ENCODE measurements at places on chromosomes 13 and 19.
A peak's percentile ranks its signal among the peaks of the same experiment; 100 is the strongest.

DNA sequence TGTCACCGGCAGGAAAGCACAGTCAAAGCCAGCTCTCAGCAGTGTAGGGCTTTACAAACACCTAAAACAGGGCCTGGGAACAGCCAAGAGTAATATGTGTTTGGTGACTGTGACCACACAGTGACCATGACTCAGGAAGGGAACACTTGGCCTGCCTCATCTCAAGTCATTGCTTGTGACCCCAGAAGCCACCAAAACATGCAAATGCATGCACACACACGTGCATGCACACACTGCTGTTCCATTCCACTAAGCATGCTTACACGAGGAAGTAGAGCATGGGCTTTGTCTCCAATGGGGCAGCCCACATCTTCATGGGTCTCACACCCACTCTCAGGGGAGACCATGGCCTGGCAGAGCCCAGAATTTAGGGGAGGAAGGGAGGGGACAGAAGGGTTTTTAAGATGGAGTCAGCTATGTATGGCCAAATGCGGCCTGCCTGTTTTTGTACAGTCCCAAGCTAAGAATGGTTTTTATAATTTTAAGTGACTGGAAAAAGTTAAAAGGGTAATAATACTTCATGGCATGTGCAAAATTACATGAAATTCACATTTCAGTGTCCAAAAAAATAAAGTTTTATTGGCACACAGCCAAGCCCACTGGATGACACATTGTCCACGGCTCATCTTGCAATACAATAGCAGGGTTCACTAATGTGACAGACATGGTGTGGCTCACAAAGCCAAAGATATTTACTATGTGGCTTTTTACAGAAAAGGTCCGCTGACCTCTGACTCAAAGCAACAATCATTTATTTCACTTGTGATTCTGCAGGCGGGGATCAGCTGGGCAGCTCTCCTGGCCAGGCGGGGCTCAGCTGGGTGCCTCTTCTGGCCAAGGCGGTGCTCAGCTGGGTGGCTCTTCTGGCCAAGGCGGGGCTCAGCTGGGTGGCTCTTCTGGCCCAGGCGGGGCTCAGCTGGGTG, 17.3 kb downstream of the ZFR2 start:
- no peak for DNase-seq

- no peak for DNase-seq
Observed at GRCh38 chr13:39676315-39676876, 20.9 kb downstream of the COG6 start.

DNA sequence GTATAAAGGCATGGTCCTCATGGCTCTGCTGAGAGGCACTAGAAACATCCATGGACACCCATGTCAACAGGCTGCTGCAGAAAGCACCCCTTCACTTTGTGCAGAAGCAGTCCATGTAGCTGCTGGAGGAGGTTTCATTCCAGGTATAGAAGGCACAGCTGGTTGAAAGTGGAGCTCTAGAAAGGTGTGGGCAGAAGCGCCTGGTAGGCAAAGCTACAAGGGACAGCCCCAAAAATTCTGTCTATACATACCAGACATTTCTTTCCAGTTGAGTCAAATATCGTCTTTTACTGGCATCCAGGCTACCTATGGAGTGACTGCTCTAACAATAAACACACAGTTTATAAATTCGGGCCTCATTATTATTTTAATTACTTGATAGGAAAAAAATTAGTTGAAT, 129.3 kb downstream of the ENOX1 start:
- DNase-seq: no peak

DNA sequence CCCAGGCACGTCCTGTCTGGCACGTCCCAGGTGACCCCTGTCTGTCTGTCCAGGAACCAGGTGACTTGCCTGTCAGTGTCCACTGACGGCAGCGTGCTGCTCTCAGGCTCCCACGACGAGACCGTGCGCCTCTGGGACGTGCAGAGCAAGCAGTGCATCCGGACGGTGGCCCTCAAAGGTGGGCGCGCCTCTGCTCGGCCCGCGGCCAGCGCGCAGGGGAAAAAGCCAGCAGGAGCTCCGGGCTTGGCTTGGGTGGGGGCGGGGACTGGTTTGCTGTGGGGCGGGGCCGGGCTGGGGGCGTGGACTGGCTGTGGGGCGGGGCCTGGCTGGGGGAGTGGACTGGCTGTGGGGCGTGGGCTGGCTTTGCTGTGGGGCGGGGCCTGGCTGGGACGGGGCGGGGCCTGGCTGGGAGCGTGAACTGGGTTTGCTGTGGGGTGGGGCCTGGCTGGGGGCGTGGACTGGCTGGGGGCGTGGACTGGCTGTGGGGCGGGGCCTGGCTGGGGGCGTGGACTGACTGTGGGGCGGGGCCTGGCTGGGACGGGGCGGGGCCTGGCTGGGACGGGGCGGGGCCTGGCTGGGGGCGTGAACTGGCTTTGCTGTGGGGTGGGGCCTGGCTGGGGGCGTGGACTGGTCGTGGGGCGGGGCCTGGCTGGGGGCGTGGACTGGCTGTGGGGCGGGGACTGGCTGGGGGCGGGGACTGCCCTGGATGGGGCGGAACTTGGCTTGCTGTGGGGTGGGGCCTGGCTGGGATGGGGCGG, 7.2 kb downstream of the WDR18 start:
- no peak for DNase-seq

- DNase-seq: no peak
Observed at GRCh38 chr13:97328222-97328790, 105.7 kb upstream of the RAP2A start.

DNA sequence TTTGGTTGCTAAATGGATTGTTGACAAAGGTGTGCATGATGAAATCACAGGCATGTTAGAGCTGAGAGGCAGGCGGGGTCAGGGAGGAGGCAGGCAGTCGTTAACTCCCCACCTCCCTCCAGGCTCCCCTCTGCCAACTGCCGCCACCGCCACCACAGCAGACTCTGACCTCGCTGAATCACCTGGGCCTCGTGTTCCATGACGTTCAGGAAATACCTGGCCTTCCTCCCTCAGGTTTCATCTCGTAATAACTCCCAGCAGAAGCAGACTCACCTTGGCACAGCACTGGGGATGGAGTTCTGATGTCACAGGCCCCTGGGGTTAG, 198.5 kb downstream of the KATNAL1 start:
- DNase-seq: peak; percentile 39

DNA sequence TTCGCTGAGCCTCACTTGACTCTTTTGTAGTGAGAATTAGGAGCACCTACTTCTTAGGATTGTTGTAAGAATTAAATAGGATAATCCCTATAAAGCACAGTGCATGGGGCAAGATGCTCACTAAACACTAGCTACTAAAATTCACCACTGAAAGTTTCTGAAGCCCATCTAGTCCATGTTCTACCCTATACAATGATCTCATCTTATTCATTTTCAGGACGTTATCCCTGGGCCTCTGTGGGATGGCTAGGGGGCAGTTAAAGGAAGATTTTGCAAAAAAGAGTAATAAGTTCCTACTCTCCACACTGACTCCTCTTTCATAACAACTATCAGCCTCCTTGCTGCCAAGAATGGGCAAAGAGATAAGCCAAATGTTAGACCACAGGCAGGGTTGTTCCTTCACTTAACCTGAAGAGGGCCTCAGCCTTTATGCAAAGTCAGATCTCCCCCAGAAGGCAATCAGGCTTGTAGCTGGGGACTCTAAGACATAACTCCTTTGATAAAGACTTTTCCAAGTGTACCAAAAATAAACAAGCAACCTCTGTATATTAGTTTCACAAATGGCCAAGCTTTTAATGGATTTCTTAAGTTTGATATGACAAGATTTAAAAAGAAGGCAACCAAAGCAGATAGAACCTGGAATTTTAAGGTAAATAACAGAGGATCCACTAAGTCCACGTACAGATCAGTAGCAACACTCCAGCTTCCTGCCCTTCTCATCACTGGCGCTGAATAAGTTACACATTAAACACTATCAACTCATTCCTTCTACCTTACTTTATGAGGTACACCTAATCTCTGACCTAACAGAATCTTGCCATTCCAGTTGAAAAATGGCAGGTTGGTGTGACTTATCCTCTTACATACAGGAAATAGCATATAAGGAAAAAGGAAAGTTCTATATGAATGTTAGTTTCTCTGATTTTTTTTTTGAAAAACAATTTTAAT, 44.4 kb downstream of the ELF1 start:
- DNase-seq: no peak

- no peak for DNase-seq
Observed at GRCh38 chr19:7861619-7862412, 12.4 kb downstream of the PRR36 start.

DNA sequence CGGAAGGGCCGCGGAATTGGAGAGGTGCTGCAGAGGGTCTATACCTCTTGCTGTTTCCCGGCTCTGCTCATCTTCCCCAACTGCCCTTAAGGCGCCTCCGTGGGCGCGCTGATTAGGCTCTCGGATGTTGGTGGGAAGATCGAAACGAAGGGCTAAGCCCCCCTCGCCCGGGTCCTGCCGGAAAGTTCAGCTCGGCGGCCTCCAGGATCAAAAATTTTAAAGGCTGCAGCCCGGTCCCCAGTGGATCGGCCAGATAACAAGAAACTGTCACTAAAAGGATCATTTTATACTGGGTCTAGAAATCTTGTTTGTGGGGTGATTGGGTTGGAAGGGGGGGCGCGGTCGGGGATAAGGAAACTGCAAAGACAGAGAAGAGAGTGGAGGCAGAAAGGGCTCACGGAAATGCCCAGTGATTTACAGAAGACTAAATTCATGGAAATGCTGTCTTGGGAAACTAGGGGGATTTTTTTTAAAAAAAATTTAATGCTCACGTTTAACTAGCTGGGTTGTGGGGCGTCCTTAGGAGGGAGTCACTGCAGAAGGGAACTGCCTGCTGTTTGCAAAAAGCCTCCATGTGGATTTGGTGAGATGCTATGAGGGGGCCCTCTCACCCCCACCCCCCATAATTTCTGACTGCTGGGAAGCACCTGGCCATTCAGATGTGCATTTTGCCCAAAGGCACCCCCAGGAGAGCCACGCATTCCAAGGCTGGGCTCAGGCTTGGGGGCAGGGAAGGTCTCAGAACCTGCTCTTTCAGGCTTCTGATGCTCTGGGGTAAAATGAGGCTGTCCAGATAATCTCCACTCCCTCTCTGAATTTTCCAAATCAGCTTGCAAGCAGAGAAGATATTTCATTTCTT, 7.7 kb downstream of the CDX2 start:
- DNase-seq: no peak

- DNase-seq: no peak
Observed at GRCh38 chr19:18397242-18398202, at the start of gene LRRC25. Gene LRRC25 (minus strand): TSS chr19:18397622. CDS start chr19:18396963, 659 bp downstream.

- DNase-seq: no peak
Observed at GRCh38 chr13:44397766-44398223, 24.2 kb downstream of the SERP2 start.

DNA sequence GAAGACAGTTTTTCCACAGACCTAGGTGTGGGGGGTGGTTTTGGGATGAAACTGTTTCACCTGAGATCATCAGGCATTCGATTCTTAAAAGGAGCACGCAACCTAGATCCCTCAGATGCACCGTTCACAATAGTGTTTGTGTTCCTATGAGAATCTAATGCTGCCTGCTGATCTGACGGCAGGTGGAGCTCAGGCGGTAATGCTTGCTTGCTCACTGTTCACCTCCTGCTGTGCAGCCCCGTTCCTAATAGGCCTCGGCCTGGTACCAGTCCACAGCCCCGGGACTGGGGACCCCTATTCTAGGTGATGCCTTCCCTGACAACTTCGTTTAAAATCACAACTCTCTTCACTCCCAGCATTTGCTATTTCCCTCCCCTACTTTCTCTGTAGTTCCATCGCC, 149.6 kb downstream of the IER2 start:
- no peak for DNase-seq

- no peak for DNase-seq
Observed at GRCh38 chr19:530134-531008, 1.2 kb upstream of the CDC34 start.

DNA sequence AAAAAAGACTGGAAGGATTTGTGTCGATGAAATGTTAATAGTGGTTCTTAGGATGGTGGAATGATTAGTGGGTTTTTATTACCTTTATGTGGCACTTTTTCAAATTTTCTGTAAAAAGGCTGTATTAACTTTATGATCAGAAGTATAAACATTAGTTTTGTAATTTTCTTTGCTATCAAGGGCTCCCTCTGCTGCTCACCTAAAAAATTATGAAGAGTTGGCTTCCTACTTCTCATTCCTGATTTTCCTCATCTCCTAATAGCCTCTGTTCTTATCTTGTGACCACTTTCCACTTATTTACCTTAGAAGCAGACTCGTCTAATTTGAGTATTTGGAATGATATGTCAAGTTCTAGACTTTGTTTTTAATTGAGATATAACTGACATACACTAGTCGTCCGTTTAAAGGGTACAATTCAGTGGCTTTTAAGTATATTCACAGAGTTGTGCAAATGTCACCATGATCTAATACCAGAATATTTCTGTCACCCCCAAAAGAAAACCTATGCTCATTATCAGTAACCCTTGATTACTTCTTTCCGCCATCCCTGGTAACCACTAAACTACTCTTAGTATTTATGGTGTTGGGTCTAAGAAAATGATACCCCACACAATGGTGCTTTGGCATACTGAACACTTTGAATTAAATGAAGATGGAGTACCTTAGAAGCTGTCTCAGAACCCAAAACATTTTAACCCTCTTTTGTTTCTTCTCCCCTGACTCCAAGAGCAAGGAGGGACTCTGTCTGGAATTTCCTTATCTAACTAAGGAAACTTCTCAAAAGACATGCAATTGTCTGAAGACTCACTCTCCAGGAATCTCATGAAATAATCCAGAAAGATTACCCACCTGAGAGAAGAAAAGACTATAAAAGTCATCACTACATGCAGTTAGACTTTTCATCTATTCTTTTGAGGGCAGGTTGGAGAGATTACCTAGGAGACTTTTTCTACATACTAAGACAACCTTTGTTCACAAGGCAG, 311.3 kb downstream of the DLEU7 start:
- DNase-seq: no peak

DNA sequence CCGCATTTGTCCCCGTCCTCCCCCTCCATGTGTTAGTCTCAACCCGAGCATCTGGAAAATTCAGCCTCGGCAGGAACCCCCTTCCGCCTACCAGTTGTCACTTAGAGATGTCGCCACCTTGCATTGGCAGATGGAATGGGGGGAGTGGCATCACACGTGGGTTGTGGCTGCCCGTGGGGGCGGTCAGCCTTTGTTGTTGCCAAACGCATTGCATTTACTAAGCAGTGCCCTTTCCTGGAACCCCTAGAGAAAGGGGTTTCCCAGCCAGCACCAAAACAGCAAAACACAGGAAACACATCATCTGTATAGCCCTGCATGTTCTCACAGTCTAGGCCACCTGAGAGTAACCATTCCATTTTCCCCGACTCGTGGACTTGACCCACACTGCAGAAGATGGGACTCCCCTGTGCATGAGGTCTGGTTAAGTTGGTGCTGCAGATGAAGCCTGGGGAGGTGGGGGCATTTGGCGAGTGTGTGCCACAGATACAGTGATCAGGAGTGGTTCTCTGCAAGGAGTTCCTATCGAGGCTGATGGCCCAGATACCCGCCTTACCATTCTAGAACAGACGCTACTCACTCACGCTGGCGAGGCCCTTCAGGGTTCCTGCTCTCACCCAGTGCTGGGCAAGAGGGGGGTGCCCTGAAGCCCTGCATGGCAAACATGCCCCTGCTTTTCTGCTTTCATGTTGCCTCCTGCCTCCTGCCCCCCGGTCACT, 38.3 kb downstream of the TMED1 start:
- no peak for DNase-seq

GRCh38 chr19:19552798-19553197, 14.7 kb downstream of the CILP2 start:
- no peak for DNase-seq

- DNase-seq: no peak
Observed at GRCh38 chr19:45468803-45469131, 971 bp downstream of the FOSB start.

- no peak for DNase-seq
Observed at GRCh38 chr13:58187881-58188280, 556.3 kb downstream of the PCDH17 start.

GRCh38 chr19:17778968-17779929, 15.7 kb upstream of the B3GNT3 start:
- DNase-seq: no peak
